ENCODE measurements at places on chromosomes 5 and 9.

DNA sequence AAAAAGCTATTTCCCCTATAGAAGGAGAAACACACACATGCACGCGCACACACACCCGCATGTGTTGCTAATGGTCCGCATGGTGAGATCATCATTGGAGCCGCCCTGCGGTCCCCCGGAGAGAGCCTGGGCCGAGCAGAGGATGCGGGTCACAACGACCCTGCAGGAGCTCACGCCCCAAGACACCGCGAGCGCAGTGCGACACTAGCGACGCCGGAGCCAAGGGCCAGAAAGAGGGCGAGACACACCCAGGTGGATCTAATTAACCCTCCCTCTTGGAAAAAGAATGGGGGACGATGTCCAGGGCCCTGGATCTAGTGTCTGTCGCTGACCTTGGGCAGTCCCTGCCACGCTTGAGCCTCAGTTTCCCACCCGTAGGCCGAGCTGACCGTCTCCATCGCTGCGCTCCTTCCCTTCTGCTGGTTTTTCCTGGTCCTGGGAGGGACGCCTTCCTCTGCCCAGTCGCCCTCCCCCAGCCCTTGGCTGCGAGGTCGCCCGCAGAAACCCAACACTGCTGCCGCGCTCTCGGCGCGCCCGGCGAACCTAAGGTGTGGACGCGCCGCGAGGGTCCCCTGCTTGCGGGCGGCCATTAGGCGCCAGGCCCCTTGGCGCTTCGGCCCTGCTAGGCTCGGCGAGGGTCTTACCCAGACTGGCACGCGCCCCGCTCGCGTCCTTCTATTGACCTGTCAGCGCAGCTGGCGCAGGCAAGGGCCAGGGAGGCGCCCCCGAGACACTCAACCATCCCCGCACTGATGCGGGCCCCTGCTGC, 47.5 kb upstream of the RNF20 start:
- DNase-seq = no peak

DNA sequence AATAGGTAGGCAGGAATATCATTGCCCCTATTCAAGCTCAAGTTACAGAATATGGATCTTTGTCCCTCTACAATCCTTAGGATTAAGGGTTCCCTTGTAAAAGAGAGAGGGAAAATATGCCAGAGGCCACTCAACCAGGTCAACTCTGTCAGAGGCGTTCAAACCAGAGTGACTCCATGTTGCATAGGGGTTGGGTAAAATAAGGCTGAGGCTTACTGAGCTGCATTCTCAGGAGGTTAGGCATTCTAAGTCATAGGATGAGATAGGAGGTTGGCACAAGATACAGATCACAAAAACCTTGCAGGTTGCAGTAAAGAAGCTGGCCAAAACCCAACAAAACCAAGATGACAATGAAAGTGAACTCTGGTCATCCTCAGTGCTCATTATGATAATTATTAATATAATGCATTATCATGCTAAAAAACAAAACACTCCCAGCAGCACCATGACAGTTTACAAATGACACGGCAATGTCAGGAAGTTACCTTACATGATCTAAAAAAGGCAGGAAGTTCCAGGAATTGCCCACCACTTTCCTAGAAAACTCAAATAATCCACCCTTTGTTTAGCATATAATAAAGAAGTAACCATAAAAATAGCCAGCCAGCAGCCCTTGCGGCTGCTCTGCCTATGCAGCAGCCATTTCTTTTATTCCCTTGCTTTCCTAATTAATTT, 64.8 kb downstream of the ERP44 start:
- DNase-seq = no peak

- DNase-seq = no peak
Measured at GRCh38 chr9:34869390-34869789, 88.7 kb upstream of the PHF24 start.

DNA sequence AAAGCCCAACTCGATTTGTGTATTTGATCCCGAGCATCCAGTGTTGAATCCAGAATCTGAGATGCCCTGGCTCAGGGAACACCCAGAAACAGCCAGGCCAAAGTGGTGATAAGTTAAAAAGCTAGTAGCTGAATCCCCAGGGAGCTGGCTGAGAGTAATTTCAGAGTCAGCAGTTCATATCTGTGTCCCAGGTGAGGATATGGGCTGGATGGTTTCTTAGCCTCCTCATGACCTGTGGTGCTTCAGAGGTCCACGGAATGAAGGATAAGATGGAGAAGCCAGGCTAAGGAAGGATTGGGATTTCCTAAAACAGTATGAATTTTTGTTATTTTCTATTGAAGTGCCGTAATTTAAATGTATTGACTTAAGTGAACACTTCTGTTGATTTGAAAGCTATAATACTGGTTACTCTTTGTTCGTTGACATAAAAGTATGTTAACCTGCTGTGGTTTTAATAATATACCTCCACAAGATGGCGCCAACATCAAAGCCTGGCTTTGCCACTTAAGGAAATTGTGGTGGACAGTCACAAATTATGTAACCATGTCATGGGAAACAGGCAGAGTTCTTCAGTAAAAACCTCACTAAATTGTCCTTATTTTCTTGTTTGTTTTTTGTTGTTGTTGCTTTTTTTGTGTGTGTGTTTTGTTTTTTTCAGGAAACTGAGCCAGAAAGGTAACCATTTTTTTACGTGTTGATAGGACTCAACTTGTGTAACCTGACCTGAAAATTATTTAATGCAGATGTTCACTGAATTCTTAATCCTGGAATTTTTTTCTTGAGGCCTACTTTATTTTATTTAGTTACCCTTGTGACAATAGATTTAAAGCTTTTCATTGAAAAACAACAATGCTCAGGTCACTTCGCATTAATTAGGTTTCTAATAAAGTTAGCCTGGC, 11.4 kb downstream of the MTAP start:
- DNase-seq = no peak

DNA sequence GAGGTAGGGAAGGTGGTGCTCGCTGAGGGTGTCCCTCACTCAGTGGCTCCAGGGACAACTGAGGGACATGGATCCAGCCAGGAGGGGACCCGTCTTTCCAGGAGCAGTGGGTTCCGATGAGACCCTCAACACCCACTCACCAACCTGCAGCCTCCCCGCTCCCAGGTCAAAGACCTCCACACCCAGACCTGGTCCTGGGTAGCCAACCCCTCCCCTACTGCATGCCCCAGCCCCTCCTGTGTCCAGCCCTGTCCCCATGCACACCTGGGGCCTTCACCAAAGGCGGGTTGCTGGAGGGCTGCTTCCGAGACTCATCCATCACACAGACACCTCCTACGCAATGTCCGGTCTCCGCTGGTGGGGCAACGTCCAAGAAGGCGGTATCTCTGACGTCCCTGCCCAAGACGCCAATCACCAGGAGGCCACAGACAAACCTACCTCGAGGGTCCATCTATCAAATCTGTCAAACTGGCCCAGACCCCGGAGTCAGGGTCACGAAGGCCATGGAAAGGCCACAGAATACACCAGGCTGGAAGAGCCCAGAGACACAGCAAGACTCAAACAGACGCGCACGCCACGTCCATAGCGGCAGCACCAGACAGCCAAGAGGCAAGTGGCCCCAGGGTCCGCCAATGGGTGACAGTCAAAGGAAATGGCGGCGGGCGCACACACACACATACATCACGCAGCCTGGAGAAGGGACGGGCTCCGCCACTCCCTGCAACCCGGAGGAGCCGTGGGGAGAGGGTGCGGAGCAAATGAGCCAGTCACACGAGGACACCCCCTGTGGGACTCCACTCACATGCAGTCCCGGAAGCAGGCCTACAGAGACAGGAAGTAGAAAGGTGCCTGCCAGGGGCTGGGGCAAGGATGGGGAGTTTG, 10.8 kb downstream of the NACC2 start:
- no peak for DNase-seq

GRCh38 chr5:53253421-53253871, 143.9 kb upstream of the MOCS2 start:
- DNase-seq = no peak

DNA sequence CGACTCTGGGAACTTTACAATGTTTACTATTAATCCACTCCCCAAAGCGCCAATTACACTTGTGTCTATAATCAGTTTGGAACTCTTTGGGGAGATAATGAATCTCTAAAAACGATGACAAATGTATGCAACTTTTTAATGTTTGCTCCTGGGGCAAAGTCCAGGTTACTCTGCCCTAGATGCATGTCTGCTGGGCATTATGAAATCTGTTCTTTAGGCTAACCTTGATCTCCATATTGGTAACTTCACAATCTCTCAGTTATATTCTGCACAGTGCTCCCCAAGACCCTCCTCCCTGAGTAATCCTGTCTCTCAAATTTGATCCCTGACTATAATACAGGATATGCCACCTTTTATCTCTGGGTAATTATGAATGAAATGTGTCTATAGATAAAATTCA, 152.2 kb upstream of the TRPM3 start:
- no peak for DNase-seq

GRCh38 chr9:128921881-128922763, 1.3 kb downstream of the PHYHD1 start:
- DNase-seq = no peak

DNA sequence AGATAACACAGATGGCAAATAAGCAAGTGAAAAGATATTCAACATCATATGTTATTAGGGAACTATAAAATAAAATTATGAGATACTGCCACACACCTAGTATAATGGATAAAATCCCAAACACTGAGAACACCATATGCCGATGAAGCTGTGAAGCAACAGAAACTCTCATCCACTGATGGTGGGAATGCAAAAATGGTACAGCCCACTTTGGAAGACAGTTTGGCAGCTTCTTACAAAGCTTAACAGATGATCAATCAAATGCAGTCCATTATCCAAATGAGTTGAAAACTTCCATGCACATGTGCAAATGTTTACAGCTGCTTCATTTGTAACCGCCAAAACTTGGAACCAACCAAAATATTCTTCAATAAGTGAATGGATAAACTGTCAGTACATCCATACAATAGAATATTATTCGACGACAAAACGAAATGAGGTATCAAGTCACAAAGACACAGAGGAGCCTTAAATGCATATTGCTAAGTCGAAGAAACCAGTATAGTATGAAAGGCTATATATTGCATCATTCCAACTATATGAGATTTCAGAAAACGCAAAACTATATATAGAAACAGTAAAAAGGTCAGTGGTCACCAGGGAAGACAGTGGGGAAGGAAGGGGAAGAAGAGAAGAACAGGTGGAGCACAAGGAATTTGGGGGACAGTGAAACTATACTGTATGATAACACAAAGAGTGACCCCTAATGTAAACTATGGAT, 14.9 kb downstream of the PFDN1 start:
- no peak for DNase-seq

- no peak for DNase-seq
Measured at GRCh38 chr9:109907810-109908458, 127.9 kb downstream of the PALM2AKAP2 start.

DNA sequence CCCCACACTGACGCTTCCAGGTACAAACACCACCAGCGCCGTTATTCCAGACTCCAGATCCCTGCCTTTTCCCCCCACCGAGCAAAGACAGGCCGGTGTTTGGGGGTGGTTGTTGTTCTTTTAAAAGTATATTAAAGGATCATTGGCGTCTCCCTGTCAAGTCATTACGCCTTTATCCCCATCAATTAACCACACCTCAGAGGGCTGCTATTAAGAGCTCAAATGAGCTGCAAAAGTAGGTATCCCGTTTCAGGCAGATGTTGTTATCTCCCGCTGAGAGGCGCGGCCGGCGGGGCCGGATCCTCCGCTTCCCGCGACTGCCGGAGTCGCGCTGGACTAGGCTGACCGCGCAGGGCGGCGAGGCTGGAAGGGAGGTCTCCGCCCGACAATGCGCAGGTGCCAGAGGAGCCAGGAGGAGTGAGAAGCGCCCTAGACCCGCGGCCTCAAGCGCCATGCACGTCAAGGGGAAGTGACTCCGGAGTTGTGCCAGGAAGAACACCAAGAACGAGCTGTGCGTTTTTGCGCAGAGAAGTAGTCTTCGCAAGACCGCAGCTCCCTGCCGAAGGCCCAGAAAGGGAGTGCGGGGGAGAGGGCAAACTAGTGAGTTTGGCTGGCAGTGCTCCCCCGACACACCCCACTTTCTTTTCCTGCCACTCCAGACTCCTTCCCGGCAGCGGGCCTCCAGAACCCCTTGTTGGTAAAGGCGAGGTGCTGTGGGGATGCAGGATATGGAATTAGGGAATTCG, 8.2 kb downstream of the NR2F1-AS1 start:
- no peak for DNase-seq

- DNase-seq = no peak
Measured at GRCh38 chr5:151682240-151682639, 4.5 kb downstream of the SPARC start.

DNA sequence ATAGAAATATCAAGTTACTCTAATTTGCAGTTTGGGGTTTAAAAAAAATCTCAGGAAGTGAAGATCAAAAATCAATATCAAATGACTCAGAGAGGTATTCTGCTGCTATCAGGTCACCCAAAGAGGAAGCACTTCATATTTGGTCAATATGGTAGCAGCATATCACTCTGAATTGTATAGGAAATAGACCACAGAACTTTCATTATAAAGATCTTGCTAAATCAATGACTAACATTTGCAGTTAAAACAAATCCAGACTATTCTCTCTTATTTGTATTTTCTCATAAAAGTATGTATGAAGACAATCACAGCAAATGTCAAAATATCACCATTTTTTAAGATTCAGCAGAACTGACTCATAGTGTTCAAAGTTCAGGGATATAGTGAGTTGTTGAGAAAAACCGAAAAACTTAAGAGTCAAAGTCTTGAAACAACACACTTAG, 105.8 kb upstream of the PCSK1 start:
- DNase-seq = no peak

GRCh38 chr9:89418882-89419640, 78.9 kb downstream of the SEMA4D start:
- peak; percentile 66 for DNase-seq

DNA sequence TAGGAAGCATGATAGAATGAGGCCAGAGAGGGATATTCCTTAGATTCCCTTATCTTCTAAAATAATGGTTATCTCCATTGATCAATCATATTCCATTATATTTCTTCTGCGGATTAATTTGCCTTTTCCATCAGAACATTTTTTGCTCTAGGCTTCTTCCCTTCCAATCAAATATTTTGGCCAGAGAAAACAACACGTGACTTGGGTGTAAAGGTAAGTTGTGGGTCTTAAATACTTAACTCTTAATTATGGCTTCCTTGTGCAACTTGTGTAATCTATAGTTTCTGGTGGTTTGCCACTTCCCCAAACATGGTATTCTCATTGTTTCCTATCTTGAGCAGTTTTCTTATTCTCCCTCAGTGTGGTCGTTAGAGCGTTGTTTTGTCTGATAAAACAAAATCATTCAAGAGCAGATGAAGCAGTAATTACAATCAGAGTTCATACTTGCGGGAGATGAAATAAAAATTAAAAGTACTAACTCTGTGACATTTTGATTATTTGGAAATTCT, 889.3 kb downstream of the MAT2B start:
- DNase-seq = no peak

GRCh38 chr5:159826351-159827214, 89.7 kb upstream of the ADRA1B start:
- peak; percentile 14 for DNase-seq
